GDM1 (cell line): ENCODE measurements at places on chromosomes 4 and X.
A peak's percentile ranks its signal among the peaks of the same experiment; 100 is the strongest.

DNA sequence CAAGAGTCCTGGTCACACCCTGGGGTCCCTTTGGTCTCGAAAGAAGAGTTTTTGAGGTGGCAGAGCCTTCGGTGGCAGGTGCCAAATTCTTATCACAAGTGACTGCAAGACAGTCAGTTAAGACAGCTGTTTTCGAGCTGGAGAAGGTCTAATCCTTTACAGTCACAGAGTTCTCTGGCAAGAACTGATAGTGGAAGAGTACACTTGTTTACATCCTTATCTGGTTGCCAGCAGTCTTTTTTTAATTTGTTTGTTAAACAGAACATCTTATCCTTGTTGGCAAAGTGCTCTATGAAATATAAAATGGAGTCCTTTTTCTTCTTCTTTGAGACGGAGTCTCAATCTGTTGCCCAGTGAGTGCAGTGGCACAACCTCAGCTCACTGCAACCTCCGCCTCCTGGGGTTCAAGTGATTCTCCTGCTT is 50.4 kb upstream of the ELOVL6 start:
- no peak for DNase-seq

DNA sequence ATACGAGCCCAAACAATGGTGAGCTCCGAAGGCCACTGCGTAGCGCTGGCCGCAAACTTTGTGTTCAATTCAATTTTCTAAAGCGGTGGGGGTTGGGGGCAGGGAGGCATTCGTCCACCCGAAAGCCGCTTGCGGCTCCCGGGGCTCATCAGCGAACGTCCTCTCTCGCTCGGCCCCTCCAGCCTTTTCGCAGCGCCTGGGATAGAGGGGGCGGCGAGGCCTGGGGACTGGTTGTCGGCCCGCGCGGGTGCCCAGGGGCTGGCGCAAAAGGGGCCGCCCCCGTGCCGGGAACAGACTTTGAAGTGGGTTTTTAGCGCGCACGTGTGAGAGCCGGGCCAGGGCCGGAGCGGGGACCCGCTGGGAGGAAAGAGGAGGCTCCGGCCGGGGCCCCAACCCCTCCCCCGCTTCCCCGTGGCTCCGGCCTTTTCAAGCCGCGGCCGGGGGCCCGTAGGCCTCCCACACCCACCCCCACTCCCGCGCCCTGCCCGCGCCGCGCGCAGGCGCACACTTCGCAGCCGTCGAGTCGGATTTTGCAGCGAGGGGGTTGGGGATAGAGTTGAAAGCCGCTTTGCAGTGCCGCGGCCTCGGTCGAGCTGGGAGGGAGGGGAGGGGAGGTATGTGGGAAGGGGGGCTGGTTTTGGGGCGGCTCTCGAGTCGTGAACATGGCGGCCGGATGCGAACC is 8.3 kb downstream of the ZIC3 start:
- DNase-seq, result no peak

DNA sequence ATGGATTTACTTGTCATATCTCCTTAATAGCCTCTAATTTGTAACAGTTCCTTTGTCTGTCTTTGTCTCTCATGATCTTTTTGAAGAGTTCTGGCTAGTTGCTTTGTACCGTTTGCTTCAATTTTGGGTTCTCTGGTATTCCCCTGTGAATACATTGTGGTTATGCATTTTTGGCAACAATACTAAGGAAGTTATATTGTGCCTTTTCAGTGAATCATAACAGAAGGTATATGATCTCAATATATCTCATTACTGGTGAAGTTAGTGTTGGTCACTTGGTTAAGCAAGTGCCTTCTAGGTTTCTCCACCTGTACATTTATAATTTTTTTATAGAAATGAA is 48.6 kb downstream of the DCLK2 start:
- DNase-seq, result no peak

DNA sequence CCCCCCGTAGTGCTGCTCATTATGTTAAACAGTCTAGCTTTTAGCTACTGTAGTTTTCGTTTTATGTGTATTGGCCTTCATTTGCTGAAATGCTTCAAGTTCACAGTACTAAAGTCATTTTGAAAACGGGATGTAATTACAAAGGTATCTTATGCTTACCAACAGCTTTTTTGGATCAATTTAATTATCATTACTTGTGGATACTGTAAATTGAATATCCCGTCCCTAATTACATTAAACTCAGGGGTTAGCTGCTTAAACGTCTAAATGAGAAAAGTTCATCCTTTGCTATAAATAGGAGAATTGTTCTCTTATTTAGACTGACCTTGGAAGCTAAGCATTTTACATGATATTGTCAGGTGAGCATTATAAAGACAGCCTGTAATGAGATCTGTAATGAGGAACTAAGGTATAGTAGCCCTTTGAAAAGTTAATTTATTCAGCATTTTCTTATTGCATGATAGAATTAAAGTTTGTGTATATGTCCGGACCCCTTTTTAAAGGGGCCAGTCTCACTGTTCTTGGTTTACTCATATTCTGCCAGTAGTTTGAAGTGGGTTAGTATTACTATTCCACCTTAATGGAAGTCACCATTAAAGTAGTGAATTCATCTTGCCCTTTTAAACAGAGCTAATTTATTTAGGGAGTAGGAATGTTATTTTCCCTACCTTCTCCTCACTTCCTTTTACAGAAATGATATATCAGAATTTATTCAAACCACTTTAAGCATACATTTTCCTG is 252.6 kb downstream of the TENM3 start:
- DNase-seq, result no peak

DNA sequence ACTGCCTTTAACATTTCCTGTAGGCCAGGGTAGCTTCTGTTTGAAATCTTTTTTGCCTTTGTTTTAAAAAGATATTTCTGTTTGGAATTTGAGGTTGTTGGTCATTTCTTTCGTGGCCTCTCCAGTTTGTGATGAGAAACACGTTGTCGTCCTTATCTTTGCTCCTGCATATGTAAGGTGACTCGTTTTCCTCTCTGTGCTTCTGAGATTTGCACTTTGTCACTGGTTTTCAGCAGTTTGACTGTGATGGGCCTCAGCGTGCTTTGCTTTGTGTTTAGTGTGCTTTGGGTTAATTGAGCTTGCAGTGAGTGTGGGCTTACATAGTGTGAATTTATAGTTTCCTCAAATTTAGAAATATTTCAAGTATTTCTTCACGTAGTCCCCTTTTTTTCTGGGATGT is 81.5 kb downstream of the FAM193A start:
- no peak for DNase-seq

DNA sequence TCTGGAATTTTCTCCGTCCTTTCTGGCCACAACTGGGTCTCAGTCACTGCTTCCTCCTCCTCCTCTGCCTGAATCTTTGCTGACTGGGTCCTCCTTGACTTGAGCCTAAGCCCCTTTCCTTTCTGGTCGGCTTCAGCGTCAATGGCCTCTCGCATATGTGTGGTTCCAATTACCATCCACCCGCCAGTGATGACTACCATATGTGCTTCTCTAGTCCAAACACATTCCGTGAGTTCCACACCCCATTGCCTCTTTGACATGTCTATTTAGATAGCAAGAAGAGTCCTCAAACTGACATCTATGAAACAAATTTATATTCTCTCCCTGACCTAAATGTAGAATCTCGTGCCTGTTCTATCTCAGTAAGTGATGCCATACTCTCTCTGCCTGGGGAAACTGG is 19.8 kb downstream of the MXRA5 start:
- DNase-seq, result no peak

DNA sequence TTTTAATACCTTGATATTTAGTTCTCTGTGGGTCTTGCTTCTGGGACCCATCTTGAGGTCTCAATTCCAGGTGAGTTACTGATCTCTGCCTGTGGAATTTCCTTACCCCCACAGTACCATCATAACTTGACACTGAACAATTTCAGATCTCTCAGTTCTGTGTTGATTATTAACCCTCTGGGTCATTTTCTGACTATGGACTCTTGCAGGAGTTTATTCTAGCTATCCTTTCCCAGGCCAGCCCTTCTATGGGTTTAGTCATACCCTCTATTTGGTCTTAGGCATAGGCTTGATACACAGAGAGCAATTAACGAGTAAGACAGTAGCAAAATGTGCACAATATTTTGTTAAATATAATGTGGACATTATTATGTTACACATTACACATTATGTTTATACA is 3.7 kb upstream of the SPARCL1 start:
- DNase-seq, result no peak

DNA sequence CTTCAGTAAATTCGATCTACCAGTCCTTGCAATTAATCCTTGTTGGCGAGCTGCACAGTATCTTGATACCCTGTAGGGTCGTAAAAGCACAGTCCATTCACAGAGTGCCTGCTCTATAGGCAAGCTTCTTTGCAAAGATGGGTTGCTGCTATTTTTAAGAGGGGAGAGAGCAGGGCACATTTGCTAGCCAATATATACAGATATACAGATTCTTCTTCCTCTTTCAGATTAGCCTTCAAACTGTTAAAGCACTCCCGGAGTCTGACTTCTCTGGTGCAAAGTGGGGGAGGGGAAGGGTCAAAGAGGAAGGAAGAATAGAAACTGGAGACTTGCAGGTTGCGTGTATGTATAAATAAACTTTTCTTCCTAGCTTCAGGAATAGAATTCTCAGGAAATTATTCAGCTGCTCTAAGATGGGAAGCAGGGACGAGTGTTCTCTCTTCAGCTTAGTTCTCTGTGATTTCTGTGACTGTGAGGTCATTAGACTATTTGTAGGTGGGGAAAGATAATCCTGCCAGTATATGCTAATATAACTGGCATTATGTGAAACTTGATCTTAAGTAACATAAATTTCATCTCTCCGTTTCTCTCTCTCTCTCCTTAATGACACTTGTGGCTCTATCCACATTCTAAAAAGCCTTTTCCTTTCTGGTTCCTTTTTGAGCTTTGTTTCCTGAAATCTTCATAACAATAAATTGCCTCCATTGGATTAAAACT is at the start of gene CYSLTR1:
Gene CYSLTR1, minus strand, starts transcription at position 242 of the 717 bp plus-strand sequence. CDS start 53,865 bp downstream, outside the sequence.
- DNase-seq, result peak; percentile 64

GRCh38 chr4:55345054-55345453 is 988 bp upstream of the SRD5A3 start:
- DNase-seq, result no peak

- DNase-seq, result no peak
Observed at GRCh38 chrX:32597777-32598176, 613.6 kb downstream of the DMD start.

DNA sequence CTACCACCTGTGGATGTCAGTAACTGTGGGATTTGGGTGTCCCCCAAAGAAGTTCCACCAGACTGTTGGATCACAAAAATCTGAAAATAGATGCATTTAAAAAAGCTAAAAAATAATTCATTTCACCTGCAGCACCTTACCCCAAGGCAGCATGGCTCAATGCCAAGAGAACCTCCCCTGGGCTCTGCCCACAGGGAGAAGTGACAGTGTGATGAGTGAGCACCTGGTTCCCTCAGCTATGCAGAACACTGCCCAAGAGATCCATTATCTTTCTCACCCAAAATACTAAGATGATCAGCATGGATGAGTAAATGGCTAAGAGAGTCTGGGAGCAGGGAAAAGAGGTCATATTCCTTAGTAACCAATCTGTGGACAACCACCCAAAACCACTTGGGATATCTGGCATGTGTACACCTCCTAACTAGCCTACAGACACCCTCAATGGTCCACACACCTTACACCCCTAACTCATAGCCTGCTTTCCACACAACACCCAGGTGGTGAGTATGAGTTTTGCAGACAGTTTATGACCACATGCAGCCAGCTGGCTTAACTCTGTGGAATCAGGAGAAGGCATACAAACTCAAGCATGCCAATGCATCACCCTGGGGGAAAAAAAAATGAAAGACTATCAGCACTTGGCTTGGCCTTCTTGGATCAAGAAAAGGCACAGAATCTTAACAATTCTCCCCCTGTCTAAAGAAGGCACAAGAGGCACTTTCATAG is 416.5 kb upstream of the SMIM31 start:
- DNase-seq, result no peak

DNA sequence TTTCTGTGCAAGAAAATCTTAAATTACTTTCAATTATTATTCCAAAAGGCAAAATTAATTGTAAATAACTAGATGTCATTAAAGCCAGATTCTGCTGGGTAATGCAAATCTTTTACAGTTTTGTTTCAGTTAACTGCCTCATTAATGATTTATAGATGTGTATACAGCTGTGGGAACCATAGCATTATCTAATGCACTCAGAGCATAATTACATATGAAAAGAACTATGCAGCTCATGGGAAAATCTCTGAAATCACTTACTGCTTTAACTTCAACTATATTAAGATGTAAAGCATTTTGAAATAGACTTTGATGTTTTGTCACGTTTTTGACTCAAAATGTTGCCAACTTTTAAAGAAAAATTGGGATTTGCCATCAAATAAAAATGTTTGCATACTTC is 630.3 kb upstream of the KLHL4 start:
- no peak for DNase-seq

DNA sequence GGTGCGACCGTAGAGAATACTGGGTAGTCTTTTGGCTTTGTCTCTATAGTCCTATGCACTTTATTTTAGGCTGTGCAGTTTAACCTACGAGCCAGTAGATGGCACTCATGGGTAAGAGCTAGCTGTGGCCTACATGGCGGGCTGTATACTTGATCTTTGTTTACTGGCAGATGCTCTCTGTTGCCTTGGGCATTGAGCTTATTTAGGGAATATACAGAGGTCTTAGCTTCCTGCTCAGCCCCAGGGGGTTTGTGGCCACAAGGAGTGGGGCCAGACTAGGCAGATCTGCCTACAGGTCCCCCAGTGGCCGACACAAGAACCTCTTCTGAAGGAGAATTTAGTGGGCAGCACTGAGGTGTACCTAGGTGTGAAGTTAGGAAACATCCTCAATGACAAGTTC is 227.6 kb upstream of the HDX start:
- no peak for DNase-seq

DNA sequence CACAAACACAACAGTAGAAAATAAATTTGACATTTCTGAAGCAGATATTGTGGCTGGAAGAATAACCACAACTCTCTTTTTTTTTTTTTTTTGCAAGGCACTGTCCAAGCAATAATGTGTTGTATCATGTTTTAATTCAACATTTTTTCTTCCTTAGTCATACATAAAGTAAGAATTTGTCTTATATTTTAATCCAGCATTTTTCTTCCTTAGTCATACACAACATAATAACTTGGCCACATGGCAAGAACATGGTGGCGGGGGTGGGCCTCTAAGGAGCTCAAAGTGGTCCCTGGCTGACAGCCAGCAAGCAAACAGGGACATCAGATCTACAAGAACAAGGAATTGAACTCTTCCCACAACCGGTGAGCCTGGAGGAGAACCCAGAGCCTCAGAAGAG is 20.2 kb downstream of the FBXW7 start:
- no peak for DNase-seq

GRCh38 chr4:175562542-175562941 is 249.5 kb downstream of the GPM6A start:
- DNase-seq, result no peak

GRCh38 chrX:19059067-19059466 is 63.2 kb downstream of the ADGRG2 start:
- no peak for DNase-seq

- no peak for DNase-seq
Observed at GRCh38 chr4:180058691-180059215, 2184.4 kb upstream of the TENM3 start.
